Activated CD4-positive, alpha-beta memory T cell treated with anti-CD3 and anti-CD28 coated beads, Interleukin-2, amount 10 ng/mL, durations not matched to agents 7 days and 5 days (primary cell): ENCODE measurements at places on chromosomes 7 and 10. TPM values are rescaled to one million over a fixed set of nuclear protein-coding genes. Genes with fewer than 3 reads are reported as not detected.

DNA sequence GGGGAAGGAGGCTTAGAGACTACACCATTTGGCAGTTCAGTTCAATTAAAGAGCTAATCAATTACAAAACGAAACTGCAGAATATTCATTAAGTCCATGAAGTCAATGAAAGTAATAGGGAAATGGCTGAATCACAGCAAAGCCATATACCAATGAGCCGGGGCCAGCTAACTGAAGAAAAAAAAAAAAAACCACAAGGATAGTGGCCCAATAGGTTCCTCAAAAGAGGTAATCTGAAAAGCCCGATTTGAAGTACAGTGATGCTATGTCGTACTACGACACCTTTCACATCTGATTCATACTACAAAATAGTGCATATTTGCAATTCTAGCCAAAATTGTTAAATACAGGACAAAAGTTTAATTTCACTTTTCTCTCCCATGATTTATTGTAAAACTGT is 2.5 kb downstream of the ARHGAP12 start:
- no peak overlapping the region for H3K4me3 ChIP-seq
- peaks cover 4% of the 10 kb centered on the region for H3K27me3 ChIP-seq
- H3K36me3 ChIP-seq: no peaks in the 10 kb centered on the region
- no peak overlapping the region for H3K27ac ChIP-seq
- no peak for DNase-seq

GRCh38 chr10:48684463-48684791 is 246 bp upstream of the WDFY4 start:
- peaks cover 19% of the 10 kb centered on the region for H3K27me3 ChIP-seq
- no peak overlapping the region for H3K27ac ChIP-seq
- H3K4me3 ChIP-seq: no peak overlapping the region
- no peaks in the 10 kb centered on the region for H3K36me3 ChIP-seq

- H3K27me3 ChIP-seq: no peaks in the 10 kb centered on the region
- no peaks in the 10 kb centered on the region for H3K36me3 ChIP-seq
- H3K4me1 ChIP-seq: no peaks in the 10 kb centered on the region
- no peak overlapping the region for H3K27ac ChIP-seq
- H3K4me3 ChIP-seq: no peak overlapping the region
- DNase-seq: no peak
Measured at GRCh38 chr7:78970440-78970916, 483.0 kb downstream of the MAGI2 start.

- H3K27ac ChIP-seq: no peak overlapping the region
- H3K27me3 ChIP-seq: peaks cover 10% of the 10 kb centered on the region
- no peak for DNase-seq
- no peaks in the 10 kb centered on the region for H3K36me3 ChIP-seq
- H3K4me1 ChIP-seq: no peaks in the 10 kb centered on the region
Measured at GRCh38 chr7:150857276-150858055, 5.1 kb downstream of the AOC1 start.

DNA sequence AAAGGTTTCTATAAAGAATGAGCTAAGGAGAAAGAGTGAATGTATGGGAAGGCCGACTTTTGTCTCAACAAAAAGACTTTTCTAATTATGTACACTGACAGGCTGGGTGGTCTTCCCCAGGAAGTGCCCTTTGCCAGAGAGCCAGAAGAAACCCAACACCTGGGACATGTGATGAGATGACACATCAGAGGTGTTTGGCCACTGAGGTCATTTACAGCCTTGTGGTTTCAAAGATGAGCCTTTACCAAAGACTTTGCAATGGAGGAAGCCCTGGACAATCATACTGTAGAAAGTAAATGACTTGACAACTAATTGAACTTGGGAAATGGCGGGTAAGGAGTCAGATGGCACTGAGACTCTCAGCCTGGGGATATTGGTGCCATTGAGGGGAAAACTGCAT is 3.4 kb upstream of the NRG3 start:
- H3K4me3 ChIP-seq: no peak overlapping the region
- no peak for DNase-seq
- H3K4me1 ChIP-seq: peaks cover 5% of the 10 kb centered on the region
- H3K27me3 ChIP-seq: peaks cover 29% of the 10 kb centered on the region

- no peaks in the 10 kb centered on the region for H3K27me3 ChIP-seq
- H3K36me3 ChIP-seq: peaks cover 1% of the 10 kb centered on the region
- no peak overlapping the region for H3K4me3 ChIP-seq
- H3K4me1 ChIP-seq: peaks cover 12% of the 10 kb centered on the region
- H3K27ac ChIP-seq: no peak overlapping the region
- DNase-seq: no peak
Measured at GRCh38 chr7:1849351-1850041, 179.4 kb downstream of the ELFN1 start.

GRCh38 chr10:61758433-61758832 is 95.7 kb downstream of the CABCOCO1 start:
- H3K4me3 ChIP-seq: no peak overlapping the region
- no peaks in the 10 kb centered on the region for H3K27me3 ChIP-seq
- DNase-seq: no peak
- H3K4me1 ChIP-seq: peaks cover 15% of the 10 kb centered on the region

DNA sequence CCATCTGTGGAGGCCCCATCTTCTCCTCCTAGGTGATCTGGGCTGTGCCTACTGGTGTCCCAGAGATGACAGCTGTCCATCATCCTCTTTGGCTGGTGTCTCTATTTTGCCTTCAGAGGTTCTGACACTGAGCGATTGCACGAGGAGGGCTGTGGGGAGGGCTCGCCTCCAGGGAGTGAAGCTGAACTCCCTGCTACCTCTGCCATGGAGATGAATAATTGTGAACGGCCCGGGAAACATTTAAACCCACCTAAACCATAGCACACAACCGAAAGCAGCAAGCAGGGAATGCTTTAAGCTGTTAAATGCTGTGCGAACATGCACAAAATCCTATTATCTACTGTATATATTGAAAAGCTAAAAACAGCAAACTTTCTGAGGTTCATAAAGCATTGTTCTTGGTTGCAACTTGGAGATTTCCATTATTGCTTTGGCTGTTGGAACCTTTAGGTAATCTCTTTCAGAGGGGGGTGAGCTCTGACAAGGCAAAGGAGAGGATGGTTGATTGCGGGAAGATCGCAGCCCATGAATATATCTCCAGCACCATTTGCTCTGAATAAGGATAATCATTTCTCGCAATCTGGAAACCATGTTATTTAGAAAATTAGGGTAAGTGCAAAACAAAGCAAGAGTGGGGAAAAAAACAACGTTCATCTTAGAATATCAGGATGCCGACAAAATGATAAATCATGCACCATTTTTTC is 507.6 kb downstream of the GALNT17 start:
- no peaks in the 10 kb centered on the region for H3K36me3 ChIP-seq
- H3K4me3 ChIP-seq: no peak overlapping the region
- H3K27me3 ChIP-seq: no peaks in the 10 kb centered on the region
- H3K4me1 ChIP-seq: no peaks in the 10 kb centered on the region

DNA sequence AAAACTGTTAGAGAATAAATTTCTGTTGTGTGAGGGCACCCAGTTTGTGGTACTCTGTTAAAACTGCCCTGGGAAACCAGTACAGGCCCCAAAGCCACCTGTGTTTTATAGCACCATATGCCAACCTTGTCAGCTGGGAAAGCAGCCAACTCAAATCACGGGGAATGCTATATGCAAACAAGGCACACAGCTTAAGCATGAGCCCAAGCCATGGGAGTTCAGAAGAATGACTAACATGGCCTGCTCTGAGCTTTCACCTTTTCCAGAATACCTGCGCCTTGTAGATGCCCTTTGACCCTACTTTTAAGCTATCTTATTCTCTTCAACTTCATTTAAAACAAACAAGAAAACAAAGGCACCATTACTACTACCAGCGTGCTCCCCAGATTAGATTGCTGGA is 5.5 kb upstream of the SLC25A13 start:
- peaks cover 3% of the 10 kb centered on the region for H3K4me1 ChIP-seq
- H3K36me3 ChIP-seq: no peaks in the 10 kb centered on the region
- no peak overlapping the region for H3K27ac ChIP-seq
- peaks cover 2% of the 10 kb centered on the region for H3K27me3 ChIP-seq

DNA sequence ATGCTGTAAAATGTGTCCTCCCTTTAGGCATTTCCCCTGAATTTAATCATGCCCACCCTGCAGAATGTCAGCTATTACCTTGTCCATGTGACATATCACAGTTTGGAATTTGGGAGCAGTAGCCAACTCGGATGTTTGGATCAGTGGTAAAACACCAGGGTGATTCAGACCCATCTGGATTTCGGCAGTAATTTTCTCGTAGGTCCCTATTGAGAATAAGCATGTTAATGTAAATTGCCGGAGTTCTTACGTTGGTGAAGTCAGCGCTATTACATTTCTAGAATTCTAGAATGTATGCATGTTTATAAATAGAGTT is 44.1 kb downstream of the HGF start:
- no peaks in the 10 kb centered on the region for H3K36me3 ChIP-seq
- H3K4me3 ChIP-seq: no peak overlapping the region
- H3K27me3 ChIP-seq: no peaks in the 10 kb centered on the region
- H3K27ac ChIP-seq: no peak overlapping the region

- no peak for DNase-seq
- H3K27ac ChIP-seq: no peak overlapping the region
- H3K27me3 ChIP-seq: peaks cover 9% of the 10 kb centered on the region
- no peaks in the 10 kb centered on the region for H3K4me1 ChIP-seq
Measured at GRCh38 chr7:26144184-26145080, 7.6 kb upstream of the NFE2L3 start.

Gene RPEL1
- not detected for total RNA-seq

Gene KEL
- total RNA-seq: 1.1 TPM

Gene LRMDA
- total RNA-seq: not detected

Gene CH25H
- not detected for total RNA-seq

Gene ITGA8
- not detected for total RNA-seq
